Colonic mucosa (tissue), 4 donors: ENCODE measurements at places on chromosomes 1 and 21. TPM values are rescaled to one million over a fixed set of nuclear protein-coding genes. Genes with fewer than 3 reads are reported as not detected.

ZNF593OS gene
- not detected for total RNA-seq

TBX19 gene
- 1.5 TPM for total RNA-seq

CASQ1 gene
- total RNA-seq = not detected

DDI2 gene
- 28.6 TPM for total RNA-seq

RGS2 gene
- 16.5 TPM for total RNA-seq

RHBG gene
- total RNA-seq = not detected

- no peaks in the 10 kb centered on the region for H3K36me3 ChIP-seq
- no peak overlapping the region for H3K4me3 ChIP-seq
- no peaks in the 10 kb centered on the region for H3K27me3 ChIP-seq
- no peaks in the 10 kb centered on the region for H3K4me1 ChIP-seq
- no peak for DNase-seq
- no peak overlapping the region for H3K27ac ChIP-seq
These were observed 267.9 kb downstream of the HHAT start for GRCh38 chr1:210596641-210597040.

DNA sequence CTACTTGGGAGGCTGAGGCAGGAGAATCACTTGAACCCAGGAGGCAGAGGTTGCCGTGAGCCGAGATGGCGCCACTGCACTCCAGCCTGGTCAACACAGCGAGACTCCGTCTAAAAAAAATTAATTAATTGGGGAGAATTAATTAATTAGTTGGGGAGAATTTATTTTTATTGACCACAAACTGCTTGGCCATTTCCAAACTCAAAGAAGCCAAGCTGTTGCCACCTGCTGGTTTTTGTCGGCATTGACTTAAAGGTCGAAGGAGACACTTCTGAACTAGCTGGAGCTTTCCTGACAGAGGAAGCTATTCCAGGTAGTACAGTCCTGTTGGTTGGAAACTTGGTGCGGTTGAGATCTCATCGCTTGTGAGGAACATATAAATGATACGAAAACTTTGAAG is 13.1 kb downstream of the MAP1LC3C start:
- H3K4me3 ChIP-seq = no peak overlapping the region
- H3K36me3 ChIP-seq = no peaks in the 10 kb centered on the region
- DNase-seq = peak; percentile 26

- no peak for DNase-seq
- no peaks in the 10 kb centered on the region for H3K4me1 ChIP-seq
- no peak overlapping the region for H3K4me3 ChIP-seq
- H3K27ac ChIP-seq = no peak overlapping the region
- peaks cover 11% of the 10 kb centered on the region for H3K36me3 ChIP-seq
These were observed 104.6 kb downstream of the ARHGEF10L start for GRCh38 chr1:17643861-17644703.

- no peak overlapping the region for H3K4me3 ChIP-seq
- no peak overlapping the region for H3K27ac ChIP-seq
- H3K27me3 ChIP-seq = no peaks in the 10 kb centered on the region
- H3K36me3 ChIP-seq = no peaks in the 10 kb centered on the region
- H3K4me1 ChIP-seq = no peaks in the 10 kb centered on the region
- DNase-seq = no peak
These were observed 235.1 kb upstream of the RUNX1 start for GRCh38 chr21:35284199-35284598.

DNA sequence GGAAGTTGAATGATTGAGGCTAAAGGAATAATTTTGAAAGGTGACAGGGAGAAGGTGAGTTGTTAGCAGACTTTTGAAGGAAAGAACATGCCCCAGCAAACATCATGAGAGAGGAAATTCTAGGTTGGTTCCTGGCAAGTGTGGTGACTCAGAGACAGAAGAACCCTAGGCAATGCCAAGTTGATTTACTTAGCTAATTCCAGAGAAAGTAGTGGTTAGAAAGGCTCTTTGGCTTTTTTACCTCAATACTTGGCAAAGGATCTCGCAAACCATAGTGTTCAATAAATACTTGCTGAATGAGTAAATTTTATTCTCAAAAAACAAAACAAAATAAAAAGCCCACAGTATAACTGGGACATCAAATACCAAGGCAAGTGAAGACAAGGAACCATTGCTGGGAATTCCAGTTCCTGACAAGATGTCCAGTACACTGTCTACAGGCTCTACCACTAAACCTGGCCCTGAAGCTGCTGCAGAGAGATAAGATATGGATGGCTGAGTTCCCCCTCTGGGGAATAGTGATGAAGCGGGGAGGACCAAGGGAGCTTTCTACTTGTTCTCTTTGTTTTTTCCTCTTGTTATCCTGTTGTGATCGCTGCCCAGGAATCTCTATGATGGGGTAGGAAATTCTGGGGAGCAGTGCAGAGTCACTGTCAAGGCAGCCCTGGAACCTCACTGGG is 48.2 kb downstream of the IL12RB2 start:
- no peaks in the 10 kb centered on the region for H3K36me3 ChIP-seq
- H3K4me3 ChIP-seq = no peak overlapping the region
- no peaks in the 10 kb centered on the region for H3K27me3 ChIP-seq
- no peak for DNase-seq

DNA sequence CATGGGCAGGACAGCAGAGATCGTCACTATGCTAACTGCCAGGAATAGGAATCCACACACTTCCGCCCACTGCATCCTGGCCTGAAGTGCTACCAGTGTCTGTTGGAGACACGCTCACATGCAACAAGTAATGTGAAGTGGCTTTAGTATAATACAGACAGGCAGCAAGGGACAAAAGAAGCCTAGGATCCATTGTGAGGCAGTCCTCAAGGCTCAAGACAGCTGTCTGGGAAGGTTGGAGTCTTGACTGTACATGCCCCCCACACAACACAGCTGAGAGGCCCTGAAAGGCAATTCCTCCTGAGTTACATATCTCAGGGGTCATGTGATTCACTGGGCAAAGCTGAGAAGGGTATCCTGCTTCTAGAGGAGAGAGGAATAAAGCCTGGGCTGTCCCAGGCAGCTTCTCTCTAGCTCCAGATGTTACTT is 39.9 kb upstream of the CD1D start:
- H3K4me3 ChIP-seq = no peak overlapping the region
- H3K27ac ChIP-seq = no peak overlapping the region
- no peaks in the 10 kb centered on the region for H3K4me1 ChIP-seq
- DNase-seq = no peak

DNA sequence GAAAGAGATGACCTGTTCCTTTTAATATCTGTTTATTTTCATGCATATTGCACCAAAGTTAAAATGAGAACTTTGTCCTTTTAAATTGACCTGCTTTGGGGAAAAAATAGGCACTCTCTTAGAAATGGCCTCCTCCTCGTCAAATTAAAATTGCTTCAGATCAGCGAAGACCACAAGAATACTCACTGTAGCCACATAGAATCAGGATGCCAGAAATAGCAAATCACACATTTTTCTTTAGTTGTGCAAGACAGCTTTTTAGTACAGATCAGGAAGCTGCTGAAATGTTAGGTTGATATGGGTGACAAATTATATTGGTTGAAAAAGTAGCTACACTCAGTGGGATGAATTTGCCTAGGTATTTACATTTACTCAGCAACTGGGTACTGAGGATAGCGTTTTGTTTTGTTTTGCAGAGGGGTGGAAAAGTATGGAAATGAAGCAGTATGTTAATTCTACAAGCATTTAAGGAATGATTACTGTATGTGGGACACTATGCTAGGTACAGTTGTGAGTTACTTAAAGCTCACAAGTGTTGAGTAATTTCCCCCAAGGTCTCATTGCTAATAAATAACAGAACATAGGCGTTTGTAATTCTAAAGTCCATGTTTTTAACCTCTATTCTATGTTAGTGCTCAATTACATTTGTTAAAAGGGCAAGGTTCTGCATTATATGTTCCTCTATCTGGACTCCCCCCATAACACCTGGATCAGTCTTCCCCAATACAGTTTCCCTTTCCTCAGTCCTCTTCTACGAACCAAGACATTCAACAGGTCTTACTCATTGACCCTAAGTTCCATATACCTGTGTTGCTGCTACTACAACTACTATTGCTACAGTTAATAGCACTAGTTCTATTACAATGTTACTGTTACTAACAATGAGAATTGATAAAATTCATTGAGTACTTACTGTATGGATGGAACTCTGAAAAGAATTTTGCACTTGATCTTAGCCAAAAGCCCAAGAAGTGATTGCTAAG is 99.4 kb upstream of the S1PR1 start:
- no peaks in the 10 kb centered on the region for H3K36me3 ChIP-seq
- H3K27me3 ChIP-seq = no peaks in the 10 kb centered on the region
- no peaks in the 10 kb centered on the region for H3K4me1 ChIP-seq
- no peak overlapping the region for H3K4me3 ChIP-seq

DNA sequence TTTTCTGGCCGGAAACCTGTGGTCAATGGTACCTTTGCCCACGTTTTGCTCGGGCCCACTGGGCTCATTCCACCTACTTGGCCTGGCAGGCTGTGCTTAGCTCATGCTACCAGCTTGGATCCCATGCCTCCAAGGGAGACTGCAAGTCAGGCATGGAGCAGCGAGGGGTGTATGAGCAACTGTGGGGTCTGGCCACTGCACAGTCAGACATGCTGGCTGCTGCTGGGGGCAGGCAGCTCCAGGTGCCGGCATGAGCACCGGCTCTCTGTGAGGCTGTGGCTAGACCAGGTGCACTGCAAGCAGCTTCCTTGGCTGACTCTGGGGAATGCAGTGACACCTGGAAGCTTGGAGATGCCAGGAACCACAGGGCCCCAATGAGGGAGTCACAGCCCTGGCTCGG is 161.1 kb upstream of the DUSP10 start:
- H3K4me1 ChIP-seq = no peaks in the 10 kb centered on the region
- H3K4me3 ChIP-seq = no peak overlapping the region
- H3K27me3 ChIP-seq = no peaks in the 10 kb centered on the region
- no peak for DNase-seq

- H3K4me3 ChIP-seq = no peak overlapping the region
- no peaks in the 10 kb centered on the region for H3K36me3 ChIP-seq
- no peak overlapping the region for H3K27ac ChIP-seq
- H3K4me1 ChIP-seq = no peaks in the 10 kb centered on the region
These were observed 23.1 kb downstream of the DYRK3 start for GRCh38 chr1:206658264-206658980.

- no peaks in the 10 kb centered on the region for H3K27me3 ChIP-seq
- no peak overlapping the region for H3K4me3 ChIP-seq
- H3K4me1 ChIP-seq = no peaks in the 10 kb centered on the region
- no peak overlapping the region for H3K27ac ChIP-seq
- no peaks in the 10 kb centered on the region for H3K36me3 ChIP-seq
These were observed 1470.7 kb downstream of the NCAM2 start for GRCh38 chr21:22468893-22469292.

DNA sequence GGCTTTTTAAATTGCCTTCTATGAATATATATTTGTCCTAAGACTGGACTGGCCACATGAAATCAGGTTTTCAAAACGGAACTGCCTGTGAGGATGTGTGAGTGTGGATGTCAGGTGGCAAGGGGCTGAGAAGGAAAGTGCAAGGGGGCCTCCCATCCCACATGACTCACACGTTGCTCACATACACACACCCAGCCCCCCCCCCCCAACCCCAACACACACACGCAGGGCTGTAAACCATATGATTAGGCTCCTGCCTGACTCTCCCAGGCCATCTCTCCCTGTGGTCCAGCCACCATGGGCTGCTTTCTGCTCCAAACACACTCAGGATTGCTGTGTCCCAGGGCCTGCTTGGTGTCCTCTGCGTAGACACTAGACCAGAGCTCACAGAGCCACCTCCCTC is 22.4 kb downstream of the DEGS1 start:
- no peaks in the 10 kb centered on the region for H3K27me3 ChIP-seq
- DNase-seq = peak; percentile 23
- no peaks in the 10 kb centered on the region for H3K36me3 ChIP-seq
- H3K4me3 ChIP-seq = no peak overlapping the region
- peak overlapping the region; percentile 17 for H3K27ac ChIP-seq

DNA sequence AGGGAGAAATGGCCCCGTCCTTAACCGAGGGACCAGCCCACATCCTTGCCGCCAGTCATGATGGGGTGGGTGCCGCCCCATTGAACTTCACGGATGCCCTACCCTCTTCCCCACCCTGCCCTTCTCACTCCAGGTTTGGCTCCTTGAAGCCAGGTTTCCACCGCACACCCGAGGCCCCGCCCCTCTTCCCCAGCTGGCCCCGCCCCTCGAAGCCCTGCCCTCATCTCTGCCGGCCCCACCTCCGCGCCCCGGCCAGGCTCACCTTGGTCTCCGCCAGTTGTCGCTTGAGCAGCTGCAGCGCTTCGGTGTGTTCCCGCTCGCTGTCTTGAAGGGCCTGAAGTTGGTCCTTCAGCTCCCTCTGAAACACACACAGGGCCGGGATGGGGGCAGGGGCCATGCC is 16.6 kb downstream of the TRIM62 start:
- no peaks in the 10 kb centered on the region for H3K36me3 ChIP-seq
- H3K4me3 ChIP-seq = no peak overlapping the region
- no peaks in the 10 kb centered on the region for H3K4me1 ChIP-seq

DNA sequence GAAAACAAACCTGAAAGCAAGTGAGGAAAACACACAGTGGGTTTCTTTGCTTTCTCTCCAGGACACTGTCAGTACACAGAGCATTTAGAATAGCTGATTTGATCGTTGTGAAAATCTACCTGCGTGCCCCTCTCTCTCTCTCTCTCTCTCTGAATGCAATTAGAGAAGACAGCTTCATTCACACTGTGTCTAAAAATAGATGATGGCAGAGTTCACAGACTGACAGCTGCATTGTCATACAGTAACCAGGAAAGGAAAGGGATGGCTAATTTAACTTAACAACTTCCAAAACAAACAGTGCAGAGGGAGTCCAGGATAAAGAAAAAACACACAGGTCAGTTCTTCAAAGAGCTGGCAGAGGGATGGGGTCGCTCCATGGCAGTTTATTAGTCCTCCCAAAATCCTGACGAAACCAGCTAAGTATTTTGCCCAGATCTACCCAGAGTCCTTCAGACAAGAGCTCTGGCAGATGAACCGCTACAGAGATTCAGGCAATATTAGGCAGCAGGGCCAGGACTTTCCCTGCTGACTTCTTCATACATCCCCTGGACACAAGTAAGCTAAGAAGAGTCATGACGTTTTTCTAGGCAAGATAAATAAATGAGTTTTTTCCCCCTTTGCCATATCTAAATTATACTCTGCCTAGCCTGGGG is 58.9 kb downstream of the WLS start:
- DNase-seq = no peak
- no peak overlapping the region for H3K4me3 ChIP-seq
- no peaks in the 10 kb centered on the region for H3K36me3 ChIP-seq
- H3K27me3 ChIP-seq = no peaks in the 10 kb centered on the region
- H3K27ac ChIP-seq = peak overlapping the region; percentile 64

DNA sequence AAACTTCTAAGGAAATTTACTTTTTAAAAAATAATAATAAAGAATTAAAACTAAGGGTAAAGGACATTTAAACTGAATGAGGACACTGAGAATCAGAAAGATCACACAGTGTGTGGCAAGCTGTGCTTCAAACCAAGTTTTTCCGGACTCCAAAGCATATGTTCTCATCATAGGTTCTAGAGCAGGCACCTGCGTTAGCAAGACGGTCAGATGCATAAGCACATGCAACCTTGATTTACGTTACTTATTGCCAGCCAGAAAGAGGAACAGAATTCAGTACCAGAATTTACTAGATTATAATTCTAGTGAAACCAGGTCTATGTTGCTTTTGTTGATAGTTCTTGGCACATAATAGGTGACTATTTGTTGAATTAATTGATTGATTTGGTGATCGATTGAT is 6.2 kb upstream of the LBR start:
- H3K4me1 ChIP-seq = peaks cover 5% of the 10 kb centered on the region
- no peak overlapping the region for H3K27ac ChIP-seq
- no peaks in the 10 kb centered on the region for H3K36me3 ChIP-seq
- no peak for DNase-seq
- H3K4me3 ChIP-seq = no peak overlapping the region

- no peaks in the 10 kb centered on the region for H3K36me3 ChIP-seq
- H3K27ac ChIP-seq = no peak overlapping the region
- no peak overlapping the region for H3K4me3 ChIP-seq
- H3K27me3 ChIP-seq = no peaks in the 10 kb centered on the region
- no peak for DNase-seq
These were observed 149.2 kb upstream of the KCNK2 start for GRCh38 chr1:214933375-214933774.
